OCI-LY7 (cell line): ENCODE measurements at places on chromosomes 11 and 22.

GRCh38 chr11:36131721-36132397 lies 157.4 kb downstream of the COMMD9 start:
- DNase-seq, result peak; percentile 53

DNA sequence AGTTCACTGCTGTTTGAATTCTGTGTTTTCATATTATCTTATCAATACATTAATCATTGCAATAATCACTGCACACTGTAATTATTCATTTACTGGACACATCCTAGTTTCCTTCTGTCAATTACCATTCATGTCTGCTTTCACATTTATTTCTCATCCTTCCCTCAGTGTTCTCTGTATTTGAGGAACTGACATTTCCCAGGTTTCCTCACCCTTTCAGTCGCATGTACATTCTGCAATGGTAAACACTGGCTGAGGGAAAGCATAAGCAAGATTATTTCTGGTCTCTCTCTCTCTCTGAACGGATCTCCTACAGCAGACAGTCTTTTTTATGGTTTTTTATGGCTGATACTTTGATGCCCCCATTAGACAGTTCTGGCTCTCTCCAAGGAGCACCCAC lies 4.2 kb upstream of the HBD start:
- DNase-seq, result no peak

DNA sequence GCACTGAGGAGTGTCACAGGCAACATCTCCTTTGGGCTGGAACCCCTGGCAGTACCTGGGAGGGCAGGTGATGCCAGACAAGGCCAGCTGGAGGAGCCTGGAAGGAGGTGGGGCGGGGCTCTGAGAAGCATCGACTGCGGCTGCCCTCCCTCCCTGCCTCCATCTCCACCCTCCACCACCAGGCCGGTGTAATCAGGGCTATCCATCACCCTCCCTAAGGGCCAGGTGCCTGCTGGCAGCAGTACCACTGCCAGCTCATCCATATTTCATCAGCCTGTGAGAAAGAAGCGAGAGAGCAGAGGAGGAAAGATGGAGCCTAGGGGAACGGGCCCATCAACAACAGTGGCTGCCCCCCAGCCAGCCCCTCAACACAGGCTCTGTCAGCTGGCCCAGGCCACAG lies 51.4 kb upstream of the RASD2 start:
- DNase-seq, result no peak

- DNase-seq, result no peak
These were observed 8.4 kb downstream of the P2RY2 start for GRCh38 chr11:73226297-73227006.

GRCh38 chr22:39808081-39808480 lies 85.5 kb downstream of the ENTHD1 start:
- DNase-seq, result peak; percentile 36

- no peak for DNase-seq
These were observed 24.2 kb downstream of the KRTAP5-5 start for GRCh38 chr11:1653541-1654387.

DNA sequence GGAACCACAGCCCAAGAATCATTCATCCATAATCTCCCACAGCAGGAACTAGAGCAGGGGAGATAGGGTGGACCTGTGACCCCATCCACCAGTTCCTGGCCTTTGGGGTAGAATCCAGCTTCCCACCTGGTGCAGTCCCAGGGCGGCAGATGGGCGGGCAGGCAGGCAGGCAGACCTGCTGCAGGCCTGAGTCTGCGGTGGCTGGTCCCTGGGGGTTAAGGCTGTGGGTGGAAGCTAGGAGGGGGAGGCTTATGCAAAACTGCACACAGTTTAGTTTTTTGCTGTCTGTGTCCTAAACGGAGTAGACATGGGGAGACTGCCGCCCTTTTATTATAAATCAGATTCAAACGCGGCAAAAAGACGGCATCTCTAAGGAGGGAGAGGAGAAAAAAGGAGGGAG lies 4.5 kb upstream of the NEFH start:
- peak; percentile 78 for DNase-seq

- no peak for DNase-seq
These were observed 34.9 kb upstream of the TRPC6 start for GRCh38 chr11:101618709-101619108.

DNA sequence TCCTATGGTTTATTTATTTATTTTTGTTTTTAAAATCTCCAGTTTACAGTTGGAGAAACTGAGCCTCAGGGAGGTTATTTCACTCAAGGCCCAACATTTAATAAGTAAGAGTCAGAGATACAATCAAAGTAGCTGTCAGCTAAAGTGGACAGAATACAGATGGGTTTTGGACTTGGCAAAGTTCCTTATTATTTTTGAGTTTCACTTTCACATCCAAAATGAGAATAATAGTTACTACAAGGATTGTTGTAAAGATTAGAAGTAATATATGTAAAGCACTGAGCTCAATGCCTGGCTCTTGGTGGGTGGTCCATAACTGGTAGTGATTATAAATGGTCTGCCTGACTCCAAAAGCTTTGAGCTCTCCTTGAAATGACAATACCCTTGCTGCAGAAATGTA lies 87.5 kb upstream of the SESN3 start:
- DNase-seq, result no peak

DNA sequence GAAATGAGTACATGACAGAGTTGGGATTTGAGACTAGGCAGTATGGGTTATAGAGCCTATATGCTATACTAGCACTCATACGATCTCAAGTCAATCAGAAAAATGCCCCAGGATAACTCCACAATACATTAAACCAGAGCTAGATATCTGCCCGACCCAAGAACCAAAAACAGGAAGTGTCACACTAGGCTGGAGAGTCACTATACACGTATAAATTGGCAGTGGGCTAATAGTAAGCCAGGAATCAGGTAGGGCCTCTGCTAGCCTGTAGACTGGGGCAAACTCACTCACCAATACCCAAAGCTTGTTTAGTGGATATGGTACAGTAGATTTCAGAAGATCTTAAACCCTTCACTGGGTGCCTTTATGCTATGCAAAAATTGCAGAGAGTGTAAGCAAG lies 16.2 kb upstream of the EIF4G2 start:
- peak; percentile 48 for DNase-seq

- no peak for DNase-seq
These were observed 261.6 kb downstream of the NELL1 start for GRCh38 chr11:20931029-20931428.

GRCh38 chr22:20076627-20077172 lies 3.3 kb upstream of the DGCR8 start:
- DNase-seq, result no peak

GRCh38 chr11:2890466-2891294 lies 5.1 kb upstream of the CDKN1C start:
- DNase-seq, result no peak

DNA sequence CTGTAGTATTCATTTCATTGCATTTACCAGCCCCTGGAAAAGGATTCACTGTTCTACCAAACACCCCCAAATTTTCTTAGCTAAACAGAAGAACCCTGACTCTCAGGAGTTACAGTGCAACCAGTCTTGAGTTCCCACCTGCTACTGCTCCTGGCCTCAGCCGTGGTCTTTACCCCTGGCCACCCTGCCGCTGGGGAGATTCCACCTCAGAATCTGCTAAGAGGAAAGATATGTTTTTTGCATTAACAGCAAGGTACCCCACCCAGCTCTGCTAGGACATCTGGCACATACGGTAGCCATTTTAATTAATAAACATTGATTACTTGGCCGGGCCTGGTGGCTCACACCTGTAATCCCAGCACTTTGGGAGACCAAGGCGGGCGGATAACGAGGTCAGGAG lies 9.0 kb downstream of the JAML start:
- no peak for DNase-seq

DNA sequence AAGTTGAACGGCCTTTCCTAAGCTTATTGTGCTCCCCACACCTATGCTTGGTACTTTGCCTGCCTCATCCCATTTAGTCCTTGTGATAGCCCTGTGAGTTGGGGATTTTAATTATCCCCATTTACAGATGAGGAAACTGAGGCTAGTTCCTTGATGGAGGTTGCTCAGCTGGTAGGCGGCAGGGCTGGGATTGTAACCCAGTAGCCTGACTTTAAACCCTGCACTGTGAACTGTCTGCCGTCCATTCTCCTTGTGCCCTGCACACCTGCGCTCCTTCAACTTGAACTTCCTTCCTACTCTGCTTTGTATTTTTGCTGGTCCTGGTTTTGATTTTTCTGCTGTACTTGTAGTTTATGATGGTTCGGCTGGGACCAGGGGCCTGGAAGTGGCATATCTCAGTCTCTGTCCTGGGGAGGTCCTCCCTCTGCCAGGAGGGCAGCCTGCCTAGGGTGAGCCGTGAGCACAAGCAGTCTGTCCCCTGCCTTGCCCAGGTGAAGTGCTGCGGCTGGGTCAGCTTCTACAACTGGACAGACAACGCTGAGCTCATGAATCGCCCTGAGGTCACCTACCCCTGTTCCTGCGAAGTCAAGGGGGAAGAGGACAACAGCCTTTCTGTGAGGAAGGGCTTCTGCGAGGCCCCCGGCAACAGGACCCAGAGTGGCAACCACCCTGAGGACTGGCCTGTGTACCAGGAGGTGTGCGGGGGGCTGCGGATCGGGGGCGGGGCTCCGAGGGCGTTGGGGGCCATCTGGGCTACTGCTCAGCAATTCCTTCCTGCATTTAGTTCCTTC lies 52.4 kb downstream of the CD82 start:
- DNase-seq, result no peak
